Aorta (tissue), 5 donors: ENCODE measurements at places on chromosomes 16 and 17. TPM values are rescaled to one million over a fixed set of nuclear protein-coding genes. Genes with fewer than 3 reads are reported as not detected.

MPP2 gene
- 11.5 TPM for total RNA-seq

C17orf100 gene
- total RNA-seq = 1.2 TPM

ZNF689 gene
- total RNA-seq = 5.7 TPM

CSH2 gene
- total RNA-seq = not detected

- no peak overlapping the region for H3K4me3 ChIP-seq
- H3K27me3 ChIP-seq = no peaks in the 10 kb centered on the region
- no peaks in the 10 kb centered on the region for H3K36me3 ChIP-seq
Measured at GRCh38 chr17:64551461-64551860, 44.7 kb downstream of the CEP95 start.

GRCh38 chr17:43449470-43450248 is 34.1 kb upstream of the DHX8 start:
- no peaks in the 10 kb centered on the region for H3K27me3 ChIP-seq
- H3K27ac ChIP-seq = no peak overlapping the region
- H3K36me3 ChIP-seq = no peaks in the 10 kb centered on the region
- H3K4me3 ChIP-seq = no peak overlapping the region
- no peak for DNase-seq
- no peaks in the 10 kb centered on the region for H3K4me1 ChIP-seq
